ENCODE measurements at places on chromosomes 13 and 19.

DNA sequence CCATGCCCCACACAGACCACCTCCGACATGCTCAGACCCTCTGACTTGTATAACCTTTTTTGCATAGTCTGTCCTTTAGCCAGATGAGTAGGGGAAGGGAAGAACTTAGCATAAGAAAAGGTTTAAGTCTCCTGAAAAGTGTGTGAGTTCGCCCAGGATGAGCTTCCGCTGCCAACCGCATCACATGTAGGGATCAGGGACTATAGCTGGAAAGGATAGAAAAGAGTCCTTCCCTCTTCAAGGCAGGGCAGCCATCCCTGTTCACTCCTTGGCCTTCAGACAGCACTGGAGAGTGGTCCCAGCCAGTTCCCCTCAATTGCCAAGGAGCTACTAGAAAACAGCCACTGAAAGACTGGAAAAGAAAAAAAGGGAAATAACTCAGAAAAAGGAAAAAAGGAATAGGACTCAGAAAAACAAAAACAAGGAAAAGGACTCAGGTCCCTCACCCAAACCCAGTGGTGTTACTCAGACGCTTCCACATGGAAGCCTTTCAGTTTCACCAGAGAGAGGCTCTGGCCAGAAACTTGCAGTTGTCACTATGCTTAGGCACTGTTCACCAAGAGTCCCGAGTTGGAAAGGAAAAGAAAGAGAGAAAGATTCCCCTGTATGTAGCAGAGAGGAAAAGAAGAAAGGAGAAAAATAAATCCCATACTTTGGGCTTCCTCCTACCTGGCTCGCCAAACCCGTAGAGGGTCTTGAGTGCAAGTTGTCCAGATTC lies 5.6 kb upstream of the TM9SF2 start:
- no peak for DNase-seq

GRCh38 chr19:57105976-57106721 lies 13.6 kb upstream of the USP29 start:
- no peak for DNase-seq

- no peak for DNase-seq
Measured at GRCh38 chr19:8161135-8161646, 11.8 kb upstream of the FBN3 start.

- DNase-seq: no peak
Measured at GRCh38 chr13:106349080-106349931, 186.2 kb downstream of the EFNB2 start.

DNA sequence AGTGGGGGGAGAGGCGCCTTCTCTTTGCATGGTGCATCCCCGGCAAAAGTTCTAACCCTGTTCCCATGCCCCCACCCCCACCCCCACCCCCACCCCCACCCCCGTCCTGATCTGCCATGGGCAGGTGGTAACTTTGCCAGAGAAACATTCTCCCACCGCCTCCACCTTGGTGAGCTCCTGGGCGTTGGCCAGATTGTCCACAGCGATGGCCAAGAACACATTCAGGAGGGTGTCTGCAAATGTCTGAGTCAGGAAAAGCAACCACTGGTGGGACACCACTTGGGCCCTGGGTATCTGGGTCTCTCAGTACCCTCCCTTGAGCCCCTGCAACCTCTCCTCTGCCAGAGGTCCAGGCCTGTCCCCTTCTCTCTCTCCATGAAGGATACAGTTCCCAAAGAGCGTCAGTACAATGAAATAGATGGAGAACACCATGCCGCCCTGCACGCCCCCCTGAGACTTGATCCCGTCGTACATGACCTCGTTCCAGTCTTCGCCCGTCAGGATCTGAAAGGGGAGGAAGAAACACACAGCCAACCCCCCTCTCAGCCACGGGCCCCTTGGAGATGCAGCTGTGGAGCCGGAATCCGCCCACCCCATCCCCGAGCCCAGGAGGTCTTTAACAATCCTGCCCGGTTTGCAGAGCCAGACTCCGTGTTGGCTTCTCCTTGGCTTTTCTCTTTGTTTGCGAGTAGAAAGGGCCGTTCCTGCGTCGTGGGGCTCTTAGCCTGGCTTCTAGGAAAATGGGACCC lies 153.3 kb downstream of the IER2 start:
- DNase-seq: no peak

DNA sequence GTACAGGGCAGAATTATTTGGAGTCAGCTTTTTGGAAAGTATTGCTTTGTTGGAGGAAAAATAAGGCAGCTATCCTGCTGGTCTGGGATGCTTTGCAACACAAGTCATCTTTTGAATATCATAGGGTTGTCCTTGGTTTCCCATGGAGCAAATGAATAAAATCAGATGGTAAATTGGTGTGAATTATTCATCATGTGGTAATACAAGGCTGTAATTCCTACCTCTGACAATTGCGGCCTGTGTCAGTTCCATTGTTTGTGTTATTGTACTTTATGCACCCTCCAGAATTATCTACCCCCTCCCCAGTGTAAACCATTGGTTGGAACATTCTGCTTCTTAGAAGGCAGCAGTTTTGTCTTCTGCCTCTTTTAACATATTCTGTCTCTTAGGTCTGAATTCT lies 46.2 kb downstream of the RNASEH2B start:
- DNase-seq: no peak

- no peak for DNase-seq
Measured at GRCh38 chr19:1644070-1644469, 8.3 kb downstream of the TCF3 start.

GRCh38 chr13:33244907-33245287 lies 40.7 kb downstream of the STARD13 start:
- no peak for DNase-seq

DNA sequence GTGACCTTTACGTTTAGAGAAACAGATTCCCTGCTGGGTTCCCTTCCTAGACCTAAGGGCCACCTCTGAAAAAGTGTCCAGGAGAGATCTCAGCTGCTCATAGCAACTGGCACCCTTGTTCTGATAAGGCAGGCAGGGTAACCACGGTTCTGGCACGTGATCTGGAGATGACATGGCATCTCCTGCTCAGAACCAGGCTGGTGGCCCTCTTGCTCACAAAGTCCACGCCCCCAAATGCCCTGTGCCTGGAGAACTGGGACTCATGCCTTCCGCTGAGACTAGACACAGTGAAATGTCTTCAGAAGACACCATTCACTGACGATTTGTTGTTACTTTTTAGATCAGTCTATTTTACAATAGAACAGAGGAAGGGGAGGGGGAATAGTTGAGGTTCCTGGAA lies 174.1 kb downstream of the ZNF536 start:
- DNase-seq: no peak

DNA sequence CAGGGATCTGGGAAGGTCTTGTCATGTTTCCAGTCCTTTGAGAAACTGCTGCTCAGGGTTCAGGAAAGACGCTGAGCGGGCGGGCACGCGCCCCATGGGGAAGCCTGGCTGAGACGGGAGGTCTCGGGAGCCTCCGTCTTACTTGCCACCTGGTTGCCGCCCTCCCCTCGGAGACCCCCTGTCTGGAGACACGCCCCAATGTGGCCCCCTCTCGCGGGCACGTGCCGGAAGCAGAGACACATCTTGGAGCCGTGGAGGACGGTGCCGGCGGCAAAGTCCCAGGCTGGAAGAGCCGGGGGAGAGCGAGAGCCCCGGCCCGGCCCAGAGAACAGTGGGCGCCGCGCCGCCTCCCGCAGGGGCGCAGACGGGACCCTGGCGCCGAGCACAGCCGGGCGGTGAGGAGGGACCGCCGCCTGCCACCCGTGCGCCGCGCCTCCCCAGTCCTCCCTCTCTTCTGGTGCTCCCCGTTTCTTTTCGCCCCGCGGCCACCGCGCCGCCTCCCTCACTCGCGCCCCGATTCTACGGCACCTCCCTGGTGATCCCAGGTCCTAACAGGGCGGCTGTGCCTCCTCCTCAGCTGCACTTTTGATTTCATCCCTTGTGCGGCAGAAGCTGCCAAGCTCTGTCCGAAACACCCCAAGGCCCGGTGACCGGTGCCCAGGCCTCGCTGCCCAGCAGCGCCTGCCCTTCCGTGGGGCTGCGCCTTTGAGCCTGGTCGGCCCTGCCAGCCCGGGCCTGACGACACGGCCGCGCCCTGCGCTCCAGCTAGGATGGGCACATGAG lies 15.5 kb downstream of the GJB2 start:
- DNase-seq: no peak

GRCh38 chr13:40666933-40667621 lies 636 bp upstream of the FOXO1 start:
- DNase-seq: no peak

DNA sequence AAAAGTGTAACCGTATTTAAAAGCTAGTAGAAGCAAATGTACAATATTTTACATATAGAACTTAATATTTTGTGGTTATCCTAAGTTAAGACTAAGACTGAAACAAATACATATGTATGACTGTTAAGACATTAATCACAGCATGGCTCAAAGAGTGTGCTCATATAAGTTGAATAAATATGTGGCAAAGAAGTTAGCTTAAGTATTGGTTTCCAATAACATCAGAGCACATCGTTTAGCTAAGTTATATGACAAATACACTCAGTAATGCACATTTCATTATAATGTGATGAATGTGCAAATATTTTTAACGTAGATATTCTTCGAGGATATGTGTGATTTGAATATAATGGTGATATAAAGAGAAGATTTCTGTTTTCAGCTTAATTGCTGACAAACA lies 253.8 kb downstream of the SLITRK5 start:
- DNase-seq: no peak

- DNase-seq: no peak
Measured at GRCh38 chr13:96003304-96003703, 49.9 kb downstream of the UGGT2 start.

GRCh38 chr19:1223018-1223855 lies 14.6 kb downstream of the CBARP start:
- DNase-seq: no peak

DNA sequence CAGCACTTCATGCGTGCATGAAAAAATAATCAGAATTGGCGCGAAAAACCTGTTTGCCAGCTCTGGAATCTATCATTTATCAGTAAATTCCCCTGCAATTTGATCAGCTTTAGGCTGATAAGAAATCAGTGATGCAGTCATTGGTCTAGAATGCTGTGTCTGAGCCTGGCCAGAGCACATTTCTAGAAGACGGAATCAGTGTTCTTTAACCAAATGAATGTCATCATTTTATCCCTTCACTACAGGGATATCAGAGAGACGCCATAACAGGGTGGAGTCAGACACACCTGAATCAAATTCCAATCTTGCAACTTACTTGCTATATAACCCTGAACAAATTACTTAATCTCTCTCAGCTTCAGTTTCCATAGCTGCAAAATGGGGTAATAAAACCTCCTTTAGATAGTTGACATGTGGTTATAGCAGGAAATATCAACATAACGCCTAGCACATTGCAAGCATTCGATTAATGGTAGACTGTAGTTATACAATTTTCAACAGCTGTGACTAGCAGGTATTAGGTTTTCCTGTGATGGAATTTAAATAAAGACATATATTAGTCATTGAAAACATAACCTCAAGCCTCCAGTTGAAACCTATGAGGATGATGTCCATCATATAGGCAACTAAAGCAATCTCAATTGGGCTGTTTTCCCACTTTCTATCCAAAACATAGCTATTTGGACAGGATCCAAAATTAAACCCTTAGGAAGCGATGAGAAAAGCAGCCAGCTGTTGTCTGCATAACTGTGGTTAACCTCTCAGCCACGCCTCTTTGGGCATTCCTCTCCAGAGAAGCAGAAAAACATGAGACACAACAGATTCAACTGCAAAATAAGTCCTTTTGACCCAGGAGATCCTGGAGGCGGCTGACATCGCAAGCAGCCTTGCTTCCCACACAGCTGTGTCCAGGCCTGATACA lies 51.6 kb upstream of the UBL3 start:
- no peak for DNase-seq

DNA sequence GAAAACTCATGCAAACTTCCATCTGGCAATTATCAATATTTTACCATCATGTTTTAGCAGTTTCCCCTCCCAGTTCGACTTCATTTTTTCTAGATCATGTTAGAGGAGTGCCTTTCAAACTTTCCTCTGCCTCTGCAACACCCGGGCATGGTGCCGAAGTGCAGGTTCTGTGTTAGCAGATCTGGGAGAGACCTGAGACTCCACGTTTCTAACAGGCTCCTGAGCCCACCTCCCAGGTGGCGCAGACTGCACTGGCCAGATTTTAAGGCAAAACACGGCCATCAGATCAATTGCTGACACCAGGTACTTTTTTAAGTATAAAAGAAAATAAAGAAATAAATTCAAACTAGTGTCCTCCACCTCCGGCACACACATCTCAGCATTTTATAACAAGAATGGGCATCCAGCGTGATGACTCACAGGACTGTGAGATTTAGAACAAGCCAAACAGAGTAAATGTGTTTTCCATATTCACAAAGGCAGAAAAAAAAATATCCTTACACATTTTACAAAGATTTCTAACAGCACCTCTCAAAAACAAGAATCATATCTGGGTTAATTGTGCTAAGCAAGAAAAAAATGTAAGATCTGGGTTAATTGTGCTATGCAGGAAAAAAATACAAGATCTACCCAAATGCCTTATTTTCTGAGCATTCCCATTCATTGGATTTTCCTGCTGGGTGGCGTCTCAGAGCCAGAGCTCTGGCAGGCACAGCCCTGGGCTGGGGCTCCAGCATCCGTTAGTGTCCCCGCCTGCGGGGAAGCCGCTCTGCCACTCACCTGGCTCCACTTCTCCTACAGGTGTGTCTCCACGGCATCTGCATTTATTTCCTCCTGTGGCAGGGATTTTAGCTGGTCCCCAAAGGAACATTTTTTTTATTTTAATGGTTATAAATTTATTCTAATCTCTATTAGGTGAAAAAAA lies 127.9 kb upstream of the SOX1 start:
- no peak for DNase-seq

GRCh38 chr13:76019421-76020044 lies 383.4 kb downstream of the LMO7 start:
- DNase-seq: no peak

- DNase-seq: no peak
Measured at GRCh38 chr19:47805313-47805712, 962 bp upstream of the TPRX1 start.

DNA sequence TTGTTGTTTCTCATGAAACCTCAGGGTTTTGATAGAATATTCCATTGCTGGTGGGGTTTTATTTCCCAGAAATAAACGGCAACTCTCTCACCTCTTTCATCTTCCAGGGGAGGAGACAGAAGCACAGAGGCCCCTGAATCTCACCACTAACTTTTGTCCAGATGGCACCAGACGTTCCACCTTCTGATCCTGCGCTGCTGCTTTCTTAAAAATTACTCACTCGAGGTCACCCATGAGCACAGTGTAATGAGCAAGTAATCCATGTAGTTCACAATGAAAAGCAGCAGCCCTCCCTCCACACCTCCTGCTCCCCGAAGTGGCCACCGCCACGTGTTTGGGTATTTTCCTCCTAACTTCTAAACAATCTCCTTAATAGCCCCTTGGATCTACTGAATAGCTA lies 51.3 kb downstream of the TEX29 start:
- DNase-seq: no peak

- no peak for DNase-seq
Measured at GRCh38 chr13:32316501-32316900, 1.2 kb downstream of the BRCA2 start.

DNA sequence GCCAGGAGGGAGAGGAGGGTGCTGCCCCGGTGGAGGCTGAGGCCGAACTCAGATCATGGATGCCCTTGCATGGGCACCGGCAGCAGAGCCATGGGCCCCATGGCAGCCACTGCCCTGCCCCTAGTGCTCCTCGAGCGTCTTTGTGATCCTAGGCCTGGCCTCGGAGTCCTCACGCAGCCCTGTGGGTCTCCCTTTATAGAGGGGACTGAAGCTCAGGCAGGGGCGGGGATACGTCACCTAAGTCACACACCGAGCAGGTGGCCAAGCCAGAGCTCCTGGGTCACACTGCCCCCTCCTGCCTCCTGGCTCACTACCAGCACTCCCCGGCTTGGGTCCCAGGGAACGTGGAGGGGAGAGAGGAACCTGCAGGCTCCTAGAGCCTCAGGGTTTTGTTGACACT lies 28.7 kb downstream of the DHX34 start:
- DNase-seq: no peak
